ENCODE measurements at places on chromosomes 2 and 18.

- no peak for DNase-seq
Measured at GRCh38 chr2:157777427-157777826, 98.7 kb downstream of the ACVR1 start.

GRCh38 chr2:3646446-3646845, 11.6 kb upstream of the ALLC start:
- DNase-seq, result no peak

DNA sequence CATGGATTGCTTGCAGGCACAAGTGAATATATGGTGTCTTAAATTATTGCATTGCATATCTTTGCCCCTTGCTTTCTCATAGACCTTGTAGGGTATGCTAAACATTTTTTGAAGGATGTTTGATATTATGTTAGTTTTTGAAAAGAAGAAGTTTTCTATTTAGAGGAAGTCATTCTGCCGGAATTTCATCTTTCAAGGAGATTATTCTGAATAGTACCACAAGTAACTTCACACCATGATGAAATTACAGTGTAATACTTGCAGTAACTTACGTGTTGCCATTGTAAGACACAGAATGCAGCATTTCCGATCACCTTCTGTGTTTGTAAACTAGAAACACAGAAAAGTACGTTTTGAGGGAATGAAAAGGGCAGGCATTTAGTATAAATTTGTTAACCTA, 71.9 kb downstream of the ACVR2A start:
- no peak for DNase-seq

DNA sequence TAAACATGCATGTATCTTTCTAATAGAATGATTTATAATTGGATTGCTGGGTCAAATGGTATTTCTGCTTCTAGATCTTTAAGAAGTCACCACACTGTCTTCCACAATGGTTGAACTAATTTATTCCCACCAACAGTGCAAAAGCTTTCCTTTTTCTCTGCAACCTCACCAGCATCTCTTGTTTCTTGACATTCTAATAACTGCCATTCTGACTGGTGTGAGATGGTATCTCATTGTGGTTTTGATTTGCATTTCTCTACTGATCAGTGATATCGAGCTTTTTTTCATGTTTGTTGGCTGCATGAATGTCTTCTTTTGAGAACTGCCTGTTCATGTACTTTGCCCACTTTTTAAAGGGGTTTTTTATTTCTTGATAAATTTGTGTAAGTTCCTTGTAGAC, 182.5 kb downstream of the ANKRD44 start:
- no peak for DNase-seq

GRCh38 chr2:145141981-145142380, 622.1 kb upstream of the ZEB2 start:
- DNase-seq, result no peak

DNA sequence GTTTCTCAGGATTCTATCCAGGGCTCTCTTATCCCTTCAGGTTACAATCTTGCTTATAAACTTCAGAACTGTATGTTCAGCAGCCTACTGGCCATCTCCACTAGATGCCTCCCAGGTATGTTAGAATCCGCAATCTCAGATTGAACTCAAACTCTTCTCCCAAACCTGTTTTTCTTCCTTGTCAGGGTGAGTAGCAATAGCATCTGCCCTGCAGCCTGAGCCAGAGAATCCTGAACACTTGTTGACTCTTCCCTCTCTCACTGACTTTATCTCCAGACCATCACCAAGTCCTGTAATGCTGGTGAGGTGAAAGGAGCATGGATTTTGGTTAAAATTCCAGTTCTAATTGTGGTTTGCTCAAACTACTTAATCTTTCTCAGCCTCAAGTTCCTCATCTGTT, 82.6 kb upstream of the ALPP start:
- no peak for DNase-seq

GRCh38 chr2:236691799-236692167, 122.2 kb downstream of the ACKR3 start:
- DNase-seq, result no peak

GRCh38 chr18:50447952-50448351, 73.1 kb downstream of the SKA1 start:
- no peak for DNase-seq

GRCh38 chr2:233699424-233700027, 6.8 kb downstream of the UGT1A6 start:
- no peak for DNase-seq

- no peak for DNase-seq
Measured at GRCh38 chr18:6866552-6867085, 137.1 kb downstream of the ARHGAP28 start.

- DNase-seq, result no peak
Measured at GRCh38 chr2:55947752-55948151, 24.2 kb upstream of the EFEMP1 start.
